ENCODE measurements at places on chromosomes 3 and 15.

DNA sequence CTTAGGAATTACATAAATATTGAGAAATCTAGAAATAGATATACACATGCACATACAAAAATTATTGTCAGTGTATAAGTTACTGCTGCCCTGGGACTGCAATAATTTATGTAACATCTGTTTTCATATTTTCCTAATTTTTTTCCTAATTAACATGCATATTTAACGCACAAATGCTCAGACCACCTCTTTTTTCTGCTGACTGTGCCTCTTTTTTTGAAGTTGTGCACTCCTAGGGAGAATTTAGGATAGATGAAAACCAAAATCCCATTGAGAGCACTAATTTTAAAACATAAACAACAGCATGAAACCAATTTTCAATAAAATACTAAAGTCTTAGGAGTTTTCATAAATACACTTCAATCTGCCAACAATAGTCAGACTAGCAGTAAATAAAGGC, 154.0 kb downstream of the TBC1D5 start:
- no peak for DNase-seq

- no peak for DNase-seq
Measured at GRCh38 chr15:49844390-49844789, 223.5 kb downstream of the DTWD1 start.

DNA sequence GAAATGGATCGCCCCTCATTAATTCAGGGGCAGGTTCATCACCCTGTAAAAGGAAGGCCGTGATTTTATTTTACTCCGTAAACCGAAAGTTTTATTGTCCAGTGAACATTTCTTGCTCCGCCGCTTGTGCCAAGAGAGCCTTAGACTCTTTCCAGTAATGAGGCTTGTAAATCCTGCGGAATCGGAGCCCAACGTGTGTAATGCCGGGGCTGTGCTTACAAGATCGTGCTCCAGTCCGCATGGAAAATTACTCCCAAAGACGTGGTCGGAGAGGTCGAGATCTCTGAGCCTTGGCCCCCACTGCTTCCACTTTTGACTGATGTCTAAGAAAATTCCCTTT, 649 bp upstream of the PLOD2 start:
- no peak for DNase-seq

DNA sequence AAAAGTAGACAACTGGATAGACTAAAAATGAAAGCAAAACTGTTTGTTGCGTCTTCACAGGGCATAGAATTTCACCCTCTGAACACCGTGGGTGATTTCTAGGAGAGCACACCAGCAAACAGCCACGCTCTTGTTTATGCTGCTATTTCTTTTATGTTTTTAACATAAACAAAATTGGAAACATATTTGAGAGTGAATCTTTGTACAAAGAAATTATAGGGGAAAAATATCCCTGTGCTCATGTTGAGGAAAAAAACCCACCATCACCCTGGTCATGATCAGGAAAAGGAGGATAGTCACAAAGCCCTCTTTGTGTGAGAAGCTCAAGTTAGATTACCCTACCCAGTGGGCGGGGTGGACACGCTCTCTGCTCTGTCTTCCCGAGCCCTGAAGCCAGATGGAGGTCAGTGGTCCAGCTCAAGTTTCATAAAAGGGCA, 313.3 kb downstream of the SATB1 start:
- no peak for DNase-seq

GRCh38 chr15:40469776-40470390, 901 bp upstream of the CHST14 start:
- no peak for DNase-seq

DNA sequence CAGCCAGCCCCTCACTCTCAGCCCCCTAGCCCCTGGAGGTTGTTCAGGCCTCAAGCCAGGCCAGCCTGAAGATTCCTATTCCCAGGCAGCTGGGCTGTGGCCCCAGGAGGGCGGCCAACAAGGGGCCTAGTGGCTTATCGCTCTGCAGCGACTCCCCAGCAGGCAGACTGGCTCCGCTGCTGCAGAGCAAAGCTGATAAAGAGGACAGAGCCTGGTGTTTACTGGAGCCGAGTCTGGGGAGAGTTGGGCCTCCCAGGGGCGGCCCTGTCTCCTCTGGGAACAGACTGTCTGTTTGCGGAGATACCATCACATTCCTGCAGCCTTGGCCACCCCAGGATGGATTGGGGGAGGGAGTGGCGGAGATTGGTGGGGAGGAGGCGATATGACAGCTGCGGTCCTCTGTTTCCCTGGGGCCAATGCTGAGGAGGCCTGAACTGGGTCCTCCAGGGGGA, 22.4 kb upstream of the SMAD6 start:
- DNase-seq, result no peak

- DNase-seq, result no peak
Measured at GRCh38 chr3:51338632-51339031, 46.5 kb upstream of the MANF start.

GRCh38 chr3:134060561-134061385, 31.0 kb upstream of the SLCO2A1 start:
- DNase-seq, result no peak

DNA sequence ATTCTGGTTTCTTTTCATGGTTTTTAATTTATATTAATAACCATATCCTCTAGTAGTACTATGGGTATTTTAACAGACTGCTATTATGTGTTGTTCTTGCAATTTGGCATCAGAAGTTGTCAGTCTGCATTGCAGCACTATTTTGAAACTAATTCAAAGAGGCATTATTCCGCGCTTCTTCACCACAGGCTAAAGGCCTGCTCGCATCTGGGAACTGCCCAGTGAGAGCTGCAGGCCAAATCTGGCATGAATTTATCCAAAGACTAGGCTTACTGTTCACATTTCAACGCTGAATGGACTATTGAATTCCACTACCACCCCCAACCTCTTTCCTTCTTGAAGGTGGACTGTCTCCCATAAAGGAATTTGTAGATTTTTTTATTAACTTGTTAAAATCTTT, 310.4 kb upstream of the NR2F2 start:
- DNase-seq, result no peak

DNA sequence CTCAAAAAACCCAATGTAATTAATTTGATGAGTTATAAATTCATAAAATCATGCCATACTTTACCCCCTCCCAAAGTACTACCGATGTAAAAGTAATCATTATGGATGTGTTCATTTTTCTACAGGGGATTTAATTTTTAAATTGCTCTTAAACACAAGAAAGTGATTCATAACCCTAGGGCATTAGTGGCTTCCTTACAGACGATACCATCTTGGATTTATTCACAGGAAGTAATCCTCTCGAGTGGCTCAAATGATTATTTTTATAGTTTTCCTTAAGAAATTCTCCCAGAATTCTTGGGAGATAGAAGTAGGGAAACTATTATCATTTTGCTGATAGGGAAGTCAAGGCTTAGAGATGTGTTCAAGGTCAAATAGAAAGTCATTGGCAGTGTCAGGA, 80.9 kb downstream of the PEX5L start:
- DNase-seq, result no peak

- DNase-seq, result no peak
Measured at GRCh38 chr3:61381745-61382392, 130.6 kb upstream of the FHIT start.

- peak; percentile 22 for DNase-seq
Measured at GRCh38 chr15:59388670-59389069, 16.0 kb upstream of the MYO1E start.

DNA sequence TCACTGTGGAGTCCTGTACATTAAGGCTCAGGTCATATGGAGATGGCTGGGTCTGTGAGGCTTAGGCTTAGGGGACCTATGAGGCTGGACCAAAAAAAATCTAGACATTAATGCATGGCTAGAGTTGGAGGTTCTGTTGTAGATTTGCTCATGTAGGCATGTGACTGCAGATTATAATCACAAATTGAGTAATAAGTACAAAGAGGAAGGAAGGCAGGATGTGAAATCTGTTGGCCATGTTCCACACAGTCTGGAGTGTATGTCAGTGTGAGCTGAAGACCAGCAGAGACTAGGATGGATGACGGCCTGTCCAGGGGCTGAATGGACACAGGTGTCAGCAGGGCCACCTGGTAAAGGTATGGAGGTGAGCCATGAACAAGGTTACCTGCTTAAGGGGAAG, at the start of gene ST3GAL6:
Gene ST3GAL6 (plus strand): TSS at position 265 of the 400 bp plus-strand sequence. CDS start 5,101 bp downstream, outside the sequence.
- DNase-seq, result no peak

DNA sequence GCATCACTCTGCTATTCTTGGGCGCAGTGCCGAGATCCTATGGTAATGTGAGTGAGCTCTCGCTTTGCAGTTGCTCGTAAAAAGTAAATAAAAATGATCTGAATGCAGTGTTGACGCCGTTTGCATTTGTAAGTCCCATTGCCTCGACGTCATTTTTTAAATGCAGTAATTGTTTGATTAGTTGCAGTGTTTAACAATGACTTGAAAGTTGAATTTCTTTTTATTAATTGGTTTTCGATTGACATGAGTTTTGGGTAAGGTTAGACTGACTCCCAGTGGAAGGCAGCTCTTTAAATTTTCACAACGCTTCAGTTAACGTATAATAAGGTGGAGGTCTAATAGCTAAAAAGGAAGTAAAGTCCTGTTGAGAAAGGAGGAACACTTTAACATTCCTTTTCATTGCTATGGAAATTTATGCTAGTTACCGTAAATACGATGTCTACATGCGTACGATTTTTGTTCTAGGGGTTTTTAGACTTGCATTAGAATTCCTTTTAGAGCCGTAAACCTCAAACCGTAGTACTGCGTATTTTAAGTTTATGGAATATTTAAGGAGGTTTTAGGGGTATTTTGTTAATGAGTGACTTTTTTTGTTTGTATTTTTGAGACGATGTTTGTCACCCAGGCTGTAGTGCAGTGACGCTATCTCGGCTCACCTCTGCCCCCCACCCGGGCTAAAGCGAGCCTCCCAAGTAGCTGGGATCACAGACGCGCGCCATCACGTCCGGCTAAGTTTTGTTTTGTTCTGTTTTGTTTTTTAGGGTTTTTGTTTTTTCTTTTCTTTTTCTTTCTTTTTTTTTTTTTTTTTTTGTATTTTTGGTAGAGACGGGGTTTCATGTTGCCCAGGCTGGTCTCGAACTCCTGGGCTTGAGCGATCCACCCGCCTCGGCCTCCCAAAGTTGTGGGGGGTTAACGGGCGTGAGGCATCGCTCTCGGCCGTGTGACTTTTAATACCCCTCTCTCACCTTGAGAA, 1.4 kb downstream of the MORF4L1 start:
- no peak for DNase-seq

DNA sequence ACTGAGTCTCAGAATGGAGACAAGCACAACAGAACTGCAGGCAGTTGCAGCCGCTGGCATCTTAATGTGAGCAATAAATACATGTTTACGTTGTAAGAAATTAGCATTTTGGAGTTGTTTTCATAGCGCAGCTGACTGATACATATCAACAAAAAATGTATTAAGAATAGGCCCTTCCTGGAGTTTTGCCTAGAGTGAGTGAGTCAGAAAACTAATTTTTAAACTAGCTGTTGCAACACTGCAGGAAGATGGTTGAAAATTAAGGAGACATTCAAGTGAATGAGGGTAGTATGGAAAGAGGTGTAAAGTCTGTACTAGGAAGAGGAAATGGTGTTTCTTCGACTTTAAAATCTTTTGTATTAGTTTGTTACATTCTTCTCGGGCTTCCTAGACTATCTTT, 39.6 kb upstream of the TIMP4 start:
- DNase-seq, result no peak

DNA sequence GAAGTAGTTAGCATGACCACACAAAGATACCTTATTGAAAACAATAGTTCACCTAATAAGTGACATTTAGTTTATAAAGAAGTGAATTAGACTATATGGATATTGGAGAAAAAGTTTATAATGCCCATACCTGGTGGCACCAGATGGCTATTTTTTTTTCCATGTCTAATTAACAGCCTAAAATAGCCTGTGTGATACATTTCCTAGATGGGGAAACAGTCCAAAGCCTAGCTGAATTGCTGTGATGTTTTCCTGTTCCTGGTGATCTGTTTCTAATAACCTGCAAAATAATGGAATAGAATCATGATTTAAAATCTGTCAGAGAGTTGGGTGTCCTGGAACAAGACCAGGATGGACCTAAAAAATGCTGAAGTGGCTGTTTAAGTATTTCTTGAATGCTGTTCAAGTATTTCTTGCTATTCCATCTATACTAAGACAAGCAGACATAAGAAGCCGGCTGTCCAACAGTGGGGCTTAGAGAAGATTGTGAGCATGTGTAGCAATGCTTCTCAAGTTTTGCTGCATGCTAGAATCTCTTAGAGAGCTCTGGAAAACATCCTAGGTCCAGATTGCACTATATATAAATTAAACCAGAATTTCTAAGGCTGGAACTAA, 31.3 kb downstream of the LRRC3B start:
- no peak for DNase-seq

GRCh38 chr3:30754426-30754825, 140.0 kb downstream of the GADL1 start:
- no peak for DNase-seq

DNA sequence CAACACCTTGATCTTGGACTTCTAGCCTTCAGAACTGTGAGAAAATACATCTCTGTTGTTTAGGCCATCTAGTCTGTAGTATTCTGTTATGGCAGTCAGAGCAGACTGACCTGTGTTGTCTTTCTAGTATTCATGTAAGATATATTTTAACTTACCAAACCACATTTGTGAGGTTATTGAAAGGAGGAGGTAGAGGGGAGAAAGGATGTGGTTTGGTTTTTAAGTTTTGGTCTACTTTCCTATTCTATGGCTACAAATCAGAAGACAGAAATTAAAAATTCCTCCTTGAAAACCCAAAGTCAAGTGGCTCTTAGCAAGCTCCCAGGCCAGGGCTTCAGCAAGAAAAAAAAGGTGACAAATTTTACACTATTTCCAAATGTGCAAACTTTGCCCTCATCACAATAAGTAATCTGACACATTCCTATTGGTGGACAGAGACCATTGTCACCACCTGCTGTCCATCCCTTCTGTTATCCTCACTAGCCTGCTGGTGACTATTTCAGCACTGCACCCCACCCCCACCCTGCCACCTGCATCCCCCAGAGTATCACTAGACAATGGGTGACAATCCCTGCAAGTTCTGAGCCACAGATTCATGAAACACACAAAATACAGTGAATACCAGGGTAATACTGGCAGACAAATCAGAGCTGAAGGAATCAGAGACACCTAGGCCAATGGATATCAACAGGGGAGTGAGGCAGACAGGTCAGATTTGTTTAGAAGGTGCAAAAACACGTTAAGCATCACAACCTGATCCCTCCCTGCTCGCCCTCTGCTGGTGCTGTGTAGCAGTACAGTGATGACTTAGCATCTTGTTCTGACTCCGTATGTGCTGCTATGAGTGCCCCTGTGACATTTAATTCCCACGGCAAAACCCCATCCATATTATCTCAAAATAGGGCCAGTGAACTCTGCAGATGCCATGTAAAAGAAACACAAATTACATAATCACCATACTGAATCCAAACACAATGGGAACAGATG, 79.0 kb upstream of the DCLK3 start:
- no peak for DNase-seq

DNA sequence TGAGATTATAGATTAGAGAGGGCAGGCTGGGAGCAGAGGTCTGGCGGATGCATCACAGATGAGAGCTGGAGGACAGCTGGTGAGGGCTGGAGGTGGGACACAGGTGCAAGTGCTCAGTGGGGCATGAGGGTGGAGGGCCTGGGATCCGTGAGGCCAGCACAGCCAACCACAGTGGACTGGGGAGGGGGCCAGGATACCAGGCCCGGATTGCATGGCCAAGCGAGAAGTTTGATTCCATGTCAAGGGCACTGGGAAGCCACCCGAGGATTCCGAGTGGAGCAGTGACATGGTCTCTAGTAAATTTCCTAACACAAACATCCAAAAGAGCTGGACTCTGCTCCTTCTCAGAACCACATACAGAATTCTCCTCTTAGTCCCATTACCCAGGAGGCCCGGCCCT, 44.0 kb upstream of the SLC41A3 start:
- DNase-seq, result no peak

GRCh38 chr3:183434992-183435391, 6.6 kb upstream of the MCF2L2 start:
- DNase-seq, result no peak

GRCh38 chr15:98753726-98754656, 105.7 kb downstream of the IGF1R start:
- DNase-seq, result no peak

- no peak for DNase-seq
Measured at GRCh38 chr15:39075756-39076341, 505.0 kb upstream of the THBS1 start.

Data from ascending aorta (tissue), 2 donors.